Epithelial cell of prostate (primary cell): ENCODE measurements at places on chromosomes 2 and 18.

DNA sequence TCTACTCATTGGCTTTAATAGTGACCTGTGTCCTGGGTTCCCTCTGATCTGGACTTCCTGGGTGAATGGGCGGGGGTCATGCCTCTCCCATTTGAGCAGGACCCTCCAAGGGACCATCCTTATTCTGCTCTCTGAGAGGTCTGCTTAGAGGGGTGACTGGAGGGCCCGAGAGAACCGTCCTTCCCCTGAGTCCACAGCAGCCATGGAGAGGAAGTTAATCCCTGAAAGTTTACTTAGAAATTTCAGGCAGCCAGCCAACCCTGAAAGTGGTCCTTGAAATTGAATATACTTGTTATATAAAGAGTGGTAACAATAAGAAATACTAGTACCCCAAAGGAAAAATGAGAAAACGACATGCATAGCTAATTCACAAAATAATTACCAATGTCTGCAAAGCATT, 226.1 kb downstream of the DYSF start:
- DNase-seq, result no peak

- DNase-seq, result no peak
Measured at GRCh38 chr2:184599054-184599871, 934 bp downstream of the ZNF804A start.

- DNase-seq, result no peak
Measured at GRCh38 chr2:153871231-153872221, at the start of gene GALNT13. GALNT13 (plus strand) TSS chr2:153871922.

- no peak for DNase-seq
Measured at GRCh38 chr2:144498277-144498676, 21.6 kb downstream of the ZEB2 start.

DNA sequence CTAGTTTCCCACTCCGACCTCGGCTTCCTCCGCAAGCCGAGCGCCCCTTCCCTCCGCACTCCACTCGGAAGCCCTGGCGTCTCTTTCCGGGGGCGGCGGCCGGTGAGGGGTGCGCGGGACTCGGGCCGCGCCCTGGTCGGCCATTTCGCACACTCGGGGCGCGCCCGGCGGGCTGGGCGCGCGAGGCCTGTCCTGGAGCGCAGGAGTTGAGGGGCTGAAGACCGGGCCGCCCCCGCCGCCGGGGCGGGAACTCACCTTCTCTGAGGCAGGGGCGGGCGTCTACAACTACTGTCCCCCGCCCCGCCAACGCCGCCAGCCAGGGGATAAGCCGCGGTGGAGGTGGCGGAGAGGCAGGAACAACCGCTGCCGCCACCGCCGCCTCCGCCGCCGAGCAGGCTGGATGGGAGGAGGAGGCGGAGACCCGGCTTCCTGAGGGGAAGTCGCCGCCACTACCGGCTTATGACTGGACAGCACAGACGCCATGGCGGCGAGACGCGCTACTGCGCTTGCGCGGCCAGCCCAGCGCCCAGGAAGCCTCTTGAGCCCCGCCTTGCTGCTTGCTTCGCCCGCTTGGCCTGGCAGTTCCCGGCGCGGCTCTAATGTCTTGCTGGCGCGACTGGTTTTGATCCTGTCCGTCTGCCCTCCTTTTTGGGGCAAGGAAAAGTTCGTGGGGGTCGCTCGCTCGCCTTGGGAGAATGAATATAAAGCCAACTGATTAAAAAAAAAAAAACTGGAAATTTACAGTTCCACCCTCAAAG, at the start of gene KRCC1:
KRCC1 (minus strand) TSS at position 413 of the 758 bp plus-strand sequence. CDS start 27,220 bp downstream, outside the sequence.
- DNase-seq, result peak; percentile 85

GRCh38 chr2:96710985-96711384, 28.9 kb downstream of the LMAN2L start:
- DNase-seq, result no peak

DNA sequence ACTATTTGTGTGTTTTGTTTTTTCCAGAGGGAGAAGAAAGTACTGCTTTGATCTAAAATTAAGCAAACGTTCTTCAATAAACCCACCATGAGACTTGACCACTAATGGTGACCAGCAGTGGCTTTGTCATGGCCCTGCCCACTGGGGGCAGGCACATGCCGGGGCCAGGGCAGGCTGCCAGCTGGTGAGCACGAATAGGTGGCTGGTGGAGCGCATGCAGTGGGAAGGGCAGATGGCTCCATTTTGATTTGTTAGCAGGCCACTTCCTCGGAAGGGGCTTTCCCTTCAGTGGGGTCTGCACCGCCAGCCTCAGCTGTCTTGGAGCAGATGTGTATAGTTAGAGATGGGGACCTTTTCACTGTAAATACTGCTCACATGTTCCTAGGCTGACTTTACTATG, 277.1 kb downstream of the SOX11 start:
- no peak for DNase-seq

DNA sequence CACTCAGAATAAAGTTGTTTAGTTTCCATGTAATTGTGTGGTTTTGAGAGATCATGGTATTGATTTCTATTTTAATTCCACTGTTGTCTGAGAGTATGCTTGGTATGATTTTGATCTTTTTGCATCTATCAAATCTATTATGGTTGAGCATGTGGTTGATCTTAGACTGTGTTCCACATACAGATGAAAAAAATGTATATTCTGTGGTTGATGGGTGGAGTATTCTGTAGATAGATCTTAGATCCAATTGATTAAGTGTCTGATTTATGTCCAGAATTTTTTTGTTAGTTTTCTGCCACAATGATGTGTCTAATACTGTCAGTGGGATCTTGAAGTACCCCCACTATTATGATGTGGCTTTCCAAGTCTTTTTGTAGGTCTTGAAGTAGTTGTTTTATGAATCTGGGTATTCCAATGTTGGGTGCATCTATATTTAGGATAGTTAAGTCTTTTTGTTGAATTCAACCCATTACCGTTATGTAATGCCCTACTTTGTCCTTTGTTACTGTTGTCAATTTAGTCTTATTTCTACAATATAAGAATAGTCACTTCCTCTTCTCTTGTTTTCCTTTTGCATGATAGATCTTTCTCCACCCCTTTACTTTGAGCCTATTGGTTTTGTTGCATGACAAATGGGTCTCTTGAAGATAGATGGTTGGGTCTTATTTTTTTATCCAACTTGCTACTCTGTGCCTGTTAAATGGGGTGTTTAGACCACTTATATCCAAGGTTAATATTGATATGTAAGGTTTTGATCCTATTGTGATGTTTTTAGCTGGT, 101.8 kb downstream of the TRABD2A start:
- no peak for DNase-seq
